ENCODE measurements at places on chromosomes 2 and 18.

- DNase-seq = no peak
These were observed 45.7 kb downstream of the MAP3K2 start for GRCh38 chr2:127342101-127342500.

GRCh38 chr2:137888845-137889244, 75.4 kb upstream of the HNMT start:
- DNase-seq = peak; percentile 18

DNA sequence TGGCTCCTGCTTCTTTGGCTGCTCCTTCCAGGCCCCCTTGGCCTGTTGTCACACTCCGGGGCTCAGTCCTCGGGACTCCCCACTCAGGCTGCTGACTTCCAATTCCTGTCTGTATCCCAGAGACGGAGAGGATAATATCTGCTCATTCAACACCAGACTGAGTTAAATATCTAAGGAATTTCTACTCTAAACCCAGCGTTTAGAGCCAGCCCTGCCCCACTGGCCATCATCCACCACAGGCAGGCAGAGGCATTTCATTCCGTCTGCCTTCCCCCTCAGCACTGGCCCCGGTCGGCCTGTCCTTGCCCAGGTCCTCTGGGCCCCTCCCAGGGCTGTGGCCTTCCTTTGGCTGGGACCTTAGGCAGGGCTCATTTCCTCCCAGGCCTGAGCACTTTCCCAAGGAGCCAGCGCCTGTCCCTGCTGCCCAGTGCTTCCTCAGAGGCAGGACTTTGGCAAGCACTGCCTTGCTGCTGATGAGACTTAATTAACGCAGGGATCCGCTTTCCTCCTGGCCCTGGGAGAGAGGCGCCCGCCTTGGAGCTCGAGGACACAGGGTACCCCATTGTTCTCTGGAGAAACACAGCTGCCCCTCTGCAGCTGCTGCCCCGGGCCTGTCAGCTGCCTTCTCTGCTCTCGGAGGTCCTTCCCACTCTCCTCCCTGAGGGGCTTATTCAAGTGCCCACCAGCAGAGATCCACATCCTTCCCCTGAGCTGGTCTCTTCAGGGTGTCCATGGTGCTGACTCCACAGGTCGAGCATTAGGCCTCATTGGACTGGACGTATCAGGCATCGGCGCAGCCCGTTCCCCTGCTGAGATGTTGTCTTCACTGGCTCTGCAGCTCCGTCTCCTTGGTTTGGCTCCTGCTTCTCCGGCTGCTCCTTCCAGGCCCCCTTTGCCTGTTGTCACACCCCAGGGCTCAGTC, 42.8 kb downstream of the ATOH8 start:
- DNase-seq = peak; percentile 34

DNA sequence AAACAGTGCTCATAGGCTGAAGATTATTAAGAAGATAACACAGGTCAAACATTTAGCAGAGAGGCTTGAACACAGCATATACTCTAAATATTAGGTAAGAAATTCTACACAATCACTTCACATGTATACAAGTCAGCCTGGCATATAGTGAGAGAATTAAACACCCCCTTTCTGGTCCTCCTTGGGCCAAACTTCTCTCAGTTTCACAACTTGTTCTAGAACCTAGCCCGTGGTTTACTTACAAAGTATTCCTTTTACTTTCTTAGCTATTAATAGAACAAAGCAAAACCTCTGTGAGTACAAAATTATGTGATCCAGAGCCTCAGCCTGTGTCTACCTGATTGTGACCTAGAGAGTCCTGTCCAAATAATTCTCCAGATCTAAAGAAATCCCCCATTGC, 562.8 kb downstream of the TNS1 start:
- no peak for DNase-seq

DNA sequence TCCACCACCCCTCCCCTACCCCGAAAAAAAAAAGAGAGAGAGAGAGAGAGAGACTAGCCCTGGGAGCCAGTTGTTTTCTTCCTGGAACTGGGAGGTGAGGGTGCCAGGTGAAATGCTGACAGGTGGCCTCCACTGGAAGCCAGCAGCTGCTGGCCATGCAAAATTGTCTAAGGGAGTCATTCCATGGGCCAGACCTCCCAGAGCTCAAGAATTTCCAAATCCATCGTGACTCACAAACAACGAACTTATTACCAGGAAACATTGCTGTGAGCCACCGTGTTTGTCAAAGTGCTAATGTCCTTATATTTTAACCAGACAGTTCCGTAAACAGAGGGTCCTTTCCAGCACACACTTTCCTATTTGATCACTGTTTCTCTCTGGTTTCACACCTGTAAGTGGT, 68.5 kb upstream of the PID1 start:
- peak; percentile 28 for DNase-seq

DNA sequence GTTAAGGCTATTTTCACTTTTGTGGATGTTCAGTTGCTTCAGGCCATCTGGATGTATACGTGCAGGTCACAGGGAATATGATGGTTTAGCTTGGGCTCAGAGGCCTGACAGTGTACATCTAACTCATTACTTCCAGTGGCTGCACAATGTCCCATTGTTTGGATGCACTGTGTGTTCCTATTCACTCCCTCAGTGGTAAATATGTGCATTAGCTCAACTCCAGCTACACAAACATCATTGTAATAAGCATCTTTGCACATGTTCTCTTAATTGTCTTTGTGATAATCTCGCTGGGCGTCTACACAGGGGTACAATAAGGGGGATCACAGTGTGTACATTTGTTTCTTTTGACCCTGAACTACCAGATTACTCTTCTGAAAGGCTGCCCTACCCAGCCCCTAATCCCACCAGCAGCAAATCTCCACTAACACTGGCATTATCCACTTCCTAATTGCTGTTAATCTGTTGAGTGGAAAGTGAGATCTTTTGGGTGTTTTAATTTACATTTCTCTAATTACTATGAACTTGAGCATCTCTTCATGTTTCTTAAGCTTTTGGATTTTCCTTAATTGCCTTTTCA, 56.1 kb upstream of the POLE4 start:
- no peak for DNase-seq

- DNase-seq = no peak
These were observed 43.7 kb upstream of the COX7A2L start for GRCh38 chr2:42404676-42405075.

Measured in amniotic epithelial cell (primary cell).